Activated naive CD4-positive, alpha-beta T cell treated with anti-CD3 and anti-CD28 coated beads, Interleukin-2, amount 50 U/mL, for 16 hours (primary cell): ENCODE measurements at places on chromosomes 11 and 22.

- no peak for DNase-seq
Observed at GRCh38 chr11:45590743-45591142, 74.7 kb downstream of the CHST1 start.

GRCh38 chr11:112810951-112811350 lies 150.3 kb upstream of the NCAM1 start:
- no peak for DNase-seq

DNA sequence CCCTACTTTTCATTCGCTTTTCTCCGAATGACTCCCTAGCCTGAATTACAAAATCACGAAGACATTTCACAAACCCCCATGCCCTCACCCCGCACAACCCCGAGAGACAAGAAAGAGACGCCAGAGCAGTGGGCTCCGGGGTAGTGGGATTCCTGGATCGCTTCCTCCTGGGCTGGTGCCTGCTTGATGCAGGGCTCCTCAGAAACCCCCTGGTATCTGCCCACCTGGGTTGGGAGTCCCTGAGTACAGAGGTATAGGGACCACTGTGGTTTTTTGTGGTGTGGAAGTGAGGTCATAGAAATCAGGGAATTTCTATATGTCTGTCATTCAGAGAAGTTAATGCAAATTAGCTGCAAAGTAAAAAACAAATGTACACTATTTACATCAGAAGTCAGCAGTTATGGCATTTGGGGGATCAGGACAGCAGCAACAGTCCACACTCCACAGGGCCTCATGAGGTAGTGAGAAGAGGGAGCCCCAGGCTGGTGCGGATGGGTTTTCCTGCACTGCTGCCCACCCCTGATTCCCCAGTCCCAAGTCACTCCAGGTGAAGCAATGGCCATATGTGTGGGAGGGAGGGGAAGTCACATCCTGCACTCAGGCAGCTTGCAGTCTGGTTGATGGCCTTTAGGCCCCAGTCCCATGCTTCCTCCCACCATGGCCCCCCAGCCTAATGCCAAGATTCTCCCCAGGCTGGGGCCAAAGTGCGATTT lies 39.6 kb downstream of the BUD13 start:
- DNase-seq, result no peak

DNA sequence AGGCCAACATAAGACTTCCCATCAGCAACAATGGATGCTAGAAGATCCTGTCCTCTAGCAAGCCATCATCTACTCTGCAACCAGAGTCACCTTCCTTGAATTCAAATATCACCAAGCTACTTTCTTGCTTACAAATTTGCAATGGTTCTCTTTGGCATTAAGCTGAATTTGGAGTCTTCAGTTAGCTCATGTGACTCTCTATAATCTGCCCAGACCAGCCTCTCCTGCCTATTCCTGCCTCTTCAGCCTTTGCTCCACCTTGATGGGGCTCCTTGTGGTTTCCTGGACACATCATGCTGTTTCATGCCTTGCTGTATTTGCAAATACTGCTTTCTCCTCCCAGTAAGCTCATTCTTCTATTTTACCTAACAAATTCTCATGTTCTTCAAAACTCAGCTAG lies 82.3 kb downstream of the RASSF10 start:
- DNase-seq, result no peak

DNA sequence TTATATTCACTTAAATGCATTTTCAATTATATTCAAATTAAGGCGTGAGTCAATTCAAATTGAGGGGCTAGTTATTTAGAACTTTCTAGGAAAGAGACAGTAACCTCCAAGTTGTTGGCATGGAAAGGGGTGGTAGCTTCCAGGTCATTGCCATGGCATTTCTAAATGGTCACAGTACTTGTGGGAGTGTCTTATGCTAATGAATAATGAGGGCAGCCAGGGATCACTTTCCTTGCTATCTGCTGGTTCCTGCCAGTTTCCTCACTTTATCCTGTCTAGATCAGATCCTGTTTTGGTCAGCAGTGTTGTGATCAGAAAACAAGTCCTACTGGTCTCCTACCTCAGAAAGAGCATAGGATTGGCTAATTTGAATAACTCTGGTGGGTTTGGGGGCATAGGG lies 21.8 kb upstream of the RNASEH2C start:
- no peak for DNase-seq

GRCh38 chr11:111911563-111912401 lies at the start of gene CRYAB:
Gene CRYAB (minus strand): TSS chr11:111911770. CDS start chr11:111911724, 46 bp downstream.
- no peak for DNase-seq

- no peak for DNase-seq
Observed at GRCh38 chr11:114774599-114775361, 96.5 kb downstream of the NXPE2 start.
